Activated CD8-positive, alpha-beta memory T cell treated with anti-CD3 and anti-CD28 coated beads for 4 hours (primary cell): ENCODE measurements at places on chromosomes 5 and 9.

- DNase-seq: no peak
Measured at GRCh38 chr9:123357743-123358059, 1.7 kb downstream of the CRB2 start.

- DNase-seq: no peak
Measured at GRCh38 chr5:122263352-122264030, 48.5 kb upstream of the SNCAIP start.

- no peak for DNase-seq
Measured at GRCh38 chr9:83219154-83219923, 156.4 kb upstream of the RASEF start.

- no peak for DNase-seq
Measured at GRCh38 chr5:127961006-127961762, 122.4 kb upstream of the SLC12A2 start.

GRCh38 chr5:161246749-161247148, 299.8 kb downstream of the GABRB2 start:
- DNase-seq: no peak
